ENCODE measurements at places on chromosomes 4 and X. TPM values are rescaled to one million over a fixed set of nuclear protein-coding genes. Genes with fewer than 3 reads are reported as not detected.
A peak's percentile ranks its signal among the peaks of the same experiment; 100 is the strongest.

DNA sequence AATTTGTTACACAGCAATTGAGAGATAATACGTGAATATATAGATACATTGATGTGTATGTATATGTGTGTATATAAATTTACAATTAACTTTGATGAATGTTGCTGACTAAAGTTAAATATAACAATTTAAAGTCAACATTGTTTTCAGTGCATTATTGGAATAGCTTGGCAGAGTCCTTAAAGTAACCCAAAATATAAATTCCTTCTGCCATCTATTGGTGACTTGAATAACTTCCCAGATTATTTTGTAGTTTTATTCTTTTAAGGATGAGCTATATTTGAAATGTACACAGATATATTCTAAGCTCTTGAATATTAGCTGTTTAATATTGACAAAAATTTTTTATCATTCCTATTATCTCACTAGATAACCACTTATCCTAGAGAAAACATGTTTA, 298.2 kb upstream of the FSTL5 start:
- H3K4me1 ChIP-seq: no peaks in the 10 kb centered on the region
- no peak for DNase-seq
- H3K27me3 ChIP-seq: no peaks in the 10 kb centered on the region
- no peak overlapping the region for H3K27ac ChIP-seq

Gene MYOZ2
- not detected for total RNA-seq

GRCh38 chr4:139528377-139529005, 27.5 kb downstream of the SETD7 start:
- peaks cover 9% of the 10 kb centered on the region for H3K4me1 ChIP-seq
- no peaks in the 10 kb centered on the region for H3K27me3 ChIP-seq
- H3K4me3 ChIP-seq: no peak overlapping the region
- H3K36me3 ChIP-seq: peaks cover 32% of the 10 kb centered on the region
- no peak overlapping the region for H3K27ac ChIP-seq

DNA sequence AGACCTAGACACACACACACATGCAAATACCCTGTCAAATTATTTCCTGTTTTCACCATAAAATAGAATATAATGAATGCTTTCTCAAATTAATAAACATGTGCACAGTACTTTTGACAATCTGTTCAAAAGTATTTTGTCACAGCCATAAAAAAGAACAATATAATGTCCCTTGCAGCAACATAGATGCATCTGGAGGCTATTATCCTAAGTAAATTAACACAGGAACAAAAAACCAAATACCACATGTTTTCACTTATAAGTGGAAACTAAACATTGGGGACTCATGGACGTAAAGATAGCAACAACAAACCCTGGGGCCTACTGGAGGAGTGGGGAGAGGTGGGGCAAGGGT, 15.5 kb downstream of the RAB40A start:
- DNase-seq: no peak
- peaks cover 5% of the 10 kb centered on the region for H3K4me1 ChIP-seq
- H3K4me3 ChIP-seq: no peak overlapping the region

DNA sequence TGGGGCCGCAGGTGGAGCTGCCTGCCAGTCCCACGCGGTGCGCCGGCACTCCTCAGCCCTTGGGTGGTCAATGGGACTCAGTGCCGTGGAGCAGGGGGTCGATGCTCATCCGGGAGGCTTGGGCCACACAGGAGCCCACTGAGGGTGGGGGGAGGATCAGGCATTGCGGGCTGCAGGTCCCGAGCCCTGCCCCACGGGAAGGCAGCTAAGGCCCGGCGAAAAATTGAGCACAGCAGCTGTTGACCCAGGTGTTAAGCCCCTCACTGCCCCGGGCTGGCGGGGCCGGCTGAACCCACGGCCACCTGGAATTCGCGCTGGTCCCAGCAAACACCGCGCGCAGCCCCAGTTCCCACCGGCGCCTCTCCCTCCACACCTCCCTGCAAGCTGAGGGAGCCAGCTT, 26.1 kb downstream of the VCX2 start:
- H3K4me3 ChIP-seq: no peak overlapping the region
- H3K27ac ChIP-seq: no peak overlapping the region

Gene GPR50
- total RNA-seq: not detected

DNA sequence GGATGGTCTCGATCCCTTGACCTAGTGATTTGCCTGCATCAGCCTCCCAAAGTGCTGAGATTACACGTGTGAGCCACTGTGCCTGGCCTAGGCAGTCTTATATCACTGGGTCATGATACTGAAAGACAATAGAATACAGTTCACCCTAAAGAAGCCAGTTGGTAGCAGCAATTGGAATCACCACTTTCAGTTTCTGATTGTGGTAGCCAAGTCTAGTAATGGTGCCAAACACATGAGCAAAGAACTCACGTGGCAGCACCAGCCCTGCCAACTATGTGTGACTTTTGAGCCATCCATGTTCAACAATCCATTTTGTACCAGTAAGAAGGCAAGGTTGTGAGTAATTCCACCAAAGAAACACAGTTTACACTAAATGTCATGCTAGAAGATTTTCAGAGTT, 548.4 kb downstream of the KLHL13 start:
- no peak overlapping the region for H3K27ac ChIP-seq
- no peak for DNase-seq
- no peak overlapping the region for H3K4me3 ChIP-seq

DNA sequence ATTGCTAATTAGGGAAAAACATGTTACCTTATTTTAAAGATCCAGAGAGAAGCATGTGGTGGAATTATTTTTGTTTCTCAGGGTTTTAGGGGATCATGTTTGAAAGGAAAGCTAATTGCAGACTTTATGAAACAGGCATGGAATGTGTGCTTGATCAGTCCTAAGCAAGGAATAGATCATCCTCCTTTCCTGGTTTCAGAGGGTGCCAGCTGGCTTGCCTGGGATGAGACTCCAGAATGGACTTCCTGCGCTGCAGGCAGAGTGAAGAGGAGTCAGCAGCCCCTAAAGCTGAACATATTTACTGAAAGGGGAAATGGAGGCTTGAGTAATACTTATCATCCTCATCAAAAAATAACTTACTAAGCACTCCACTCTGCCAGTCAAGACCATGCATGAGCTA, 13.3 kb downstream of the FGF5 start:
- H3K36me3 ChIP-seq: no peaks in the 10 kb centered on the region
- no peaks in the 10 kb centered on the region for H3K27me3 ChIP-seq
- no peak overlapping the region for H3K4me3 ChIP-seq
- H3K4me1 ChIP-seq: no peaks in the 10 kb centered on the region

GRCh38 chr4:110622841-110623717, at the start of gene PITX2:
PITX2 (minus strand) TSS chr4:110623077; CDS start chr4:110622460, 617 bp downstream.
- peak; percentile 95 for DNase-seq
- peaks cover 98% of the 10 kb centered on the region for H3K27me3 ChIP-seq
- no peak within 1 kb of the TSS for H3K27ac ChIP-seq
- no peaks in the 10 kb centered on the region for H3K36me3 ChIP-seq

Gene NHSL2
- total RNA-seq: 4.7 TPM

GRCh38 chr4:75698963-75699228, 25.5 kb upstream of the USO1 start:
- peaks cover 2% of the 10 kb centered on the region for H3K4me1 ChIP-seq
- DNase-seq: no peak
- H3K4me3 ChIP-seq: no peak overlapping the region
- no peaks in the 10 kb centered on the region for H3K27me3 ChIP-seq

DNA sequence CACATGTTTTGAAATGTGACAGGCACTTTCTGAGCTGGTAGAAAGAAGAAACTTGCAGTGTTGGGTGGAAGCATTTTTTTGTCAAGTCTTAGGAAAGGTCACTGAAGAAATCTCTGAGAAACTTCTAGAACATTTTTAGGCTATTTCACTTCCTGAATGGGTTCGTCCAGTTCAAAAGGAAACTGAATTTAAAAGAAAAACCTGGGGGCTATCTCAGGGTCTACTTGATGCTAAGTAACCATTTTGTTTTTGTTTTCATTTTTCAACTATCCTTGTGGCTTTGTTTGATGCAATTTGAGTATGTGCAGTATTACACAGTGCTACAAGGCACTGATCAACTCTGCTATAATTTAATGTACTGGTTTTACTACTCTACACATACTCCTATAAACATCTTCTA, 34.0 kb upstream of the AMOT start:
- no peak overlapping the region for H3K27ac ChIP-seq
- H3K36me3 ChIP-seq: no peaks in the 10 kb centered on the region
- H3K4me3 ChIP-seq: no peak overlapping the region
- no peaks in the 10 kb centered on the region for H3K27me3 ChIP-seq
- no peak for DNase-seq

DNA sequence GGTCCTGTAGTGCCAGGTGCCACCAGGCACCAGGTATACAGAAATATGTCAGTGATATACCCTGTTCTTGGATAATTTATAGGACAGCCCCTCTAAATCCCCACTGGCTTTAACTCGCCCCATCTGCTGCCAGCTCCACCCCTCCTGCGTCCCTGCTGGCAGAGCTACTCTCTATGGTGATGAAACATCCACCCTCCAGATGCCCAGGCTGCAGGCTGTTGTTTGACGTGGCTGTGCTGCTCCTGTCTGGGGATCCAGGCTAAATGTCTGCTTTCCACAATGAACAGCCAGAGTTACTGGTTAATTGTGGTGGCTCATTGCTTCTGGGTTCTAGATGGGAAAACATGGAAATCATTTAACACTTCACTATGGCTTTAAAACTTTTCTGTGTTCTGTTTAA, 12.9 kb downstream of the NHSL2 start:
- H3K27ac ChIP-seq: no peak overlapping the region
- no peak overlapping the region for H3K4me3 ChIP-seq
- DNase-seq: no peak
- H3K27me3 ChIP-seq: no peaks in the 10 kb centered on the region
- no peaks in the 10 kb centered on the region for H3K4me1 ChIP-seq

DNA sequence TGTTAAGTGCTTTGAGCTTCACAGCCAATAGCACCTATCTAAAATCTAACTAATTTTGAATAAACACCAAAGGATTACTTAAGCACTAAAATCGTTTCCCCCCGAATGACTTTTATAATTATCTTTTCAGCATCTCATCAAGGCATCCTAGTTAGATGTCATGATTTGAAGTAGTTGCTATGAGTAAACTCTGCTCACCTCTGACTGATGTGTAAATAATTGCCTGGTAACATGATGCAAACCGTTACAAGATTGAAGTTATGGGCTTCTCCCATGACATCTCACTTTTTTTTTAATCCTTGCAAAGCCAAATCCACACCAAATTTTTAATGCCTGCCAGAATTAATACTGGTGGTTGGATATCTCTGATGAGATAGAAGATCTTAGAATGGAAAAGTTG, 377.1 kb downstream of the PRDM5 start:
- H3K27me3 ChIP-seq: no peaks in the 10 kb centered on the region
- no peaks in the 10 kb centered on the region for H3K4me1 ChIP-seq
- H3K27ac ChIP-seq: no peak overlapping the region
- no peaks in the 10 kb centered on the region for H3K36me3 ChIP-seq

Gene ARMCX4
- total RNA-seq: 11.5 TPM

Gene SLC9B2
- total RNA-seq: 4.2 TPM

- no peak overlapping the region for H3K4me3 ChIP-seq
- H3K27ac ChIP-seq: no peak overlapping the region
- no peaks in the 10 kb centered on the region for H3K4me1 ChIP-seq
- no peaks in the 10 kb centered on the region for H3K27me3 ChIP-seq
Observed at GRCh38 chr4:90733211-90733610, 606.0 kb downstream of the CCSER1 start.

Gene CCDC158
- not detected for total RNA-seq

DNA sequence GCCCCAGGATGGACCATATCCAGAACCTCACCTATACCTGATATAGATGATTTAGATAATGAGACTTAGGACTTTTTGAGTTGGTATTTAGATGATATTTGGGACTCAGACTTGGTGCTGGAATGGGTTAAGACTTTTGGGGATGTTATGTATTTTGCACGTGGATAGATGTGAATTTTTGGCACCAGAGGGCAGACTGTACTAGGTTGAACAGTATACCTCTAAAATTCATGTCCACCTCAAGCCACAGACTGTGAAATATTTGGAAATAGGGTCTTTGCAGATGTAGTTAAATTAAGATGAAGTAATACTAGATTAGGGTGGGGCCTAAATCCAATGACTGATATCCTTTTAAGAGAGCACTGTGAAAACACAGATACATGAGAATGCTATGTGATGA, 15.6 kb downstream of the RBM41 start:
- no peak overlapping the region for H3K4me3 ChIP-seq
- no peaks in the 10 kb centered on the region for H3K4me1 ChIP-seq
- DNase-seq: no peak
- no peaks in the 10 kb centered on the region for H3K27me3 ChIP-seq

DNA sequence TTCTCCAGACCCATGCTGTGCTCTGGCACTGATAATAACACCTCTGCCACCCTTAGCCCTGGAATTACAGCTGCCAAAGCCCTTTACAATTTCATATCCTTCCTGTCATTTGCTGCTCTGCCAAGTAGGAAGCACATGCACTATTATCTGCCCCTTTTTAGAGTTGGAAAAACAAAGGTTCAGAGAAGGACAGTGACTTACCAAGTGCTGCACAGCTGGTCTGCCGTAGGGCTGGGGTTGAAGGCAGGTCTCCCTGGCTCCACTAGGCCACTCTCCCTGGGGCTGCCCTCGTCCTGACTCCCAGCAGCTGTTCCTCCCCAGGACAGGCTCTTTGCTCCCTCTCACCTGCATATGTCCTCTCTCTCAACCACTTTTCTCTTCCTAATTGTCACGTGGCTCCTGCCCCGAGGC, 73.4 kb downstream of the ANAPC4 start:
- no peaks in the 10 kb centered on the region for H3K36me3 ChIP-seq
- peaks cover 5% of the 10 kb centered on the region for H3K4me1 ChIP-seq
- H3K27me3 ChIP-seq: no peaks in the 10 kb centered on the region
- no peak overlapping the region for H3K4me3 ChIP-seq
- no peak overlapping the region for H3K27ac ChIP-seq
- DNase-seq: no peak

Gene FGD1
- total RNA-seq: 8.7 TPM

Gene ITIH6
- total RNA-seq: not detected

GRCh38 chr4:10947898-10948297, 263.3 kb upstream of the CLNK start:
- no peak for DNase-seq
- no peak overlapping the region for H3K4me3 ChIP-seq
- H3K27me3 ChIP-seq: no peaks in the 10 kb centered on the region
- H3K4me1 ChIP-seq: no peaks in the 10 kb centered on the region
- no peak overlapping the region for H3K27ac ChIP-seq

DNA sequence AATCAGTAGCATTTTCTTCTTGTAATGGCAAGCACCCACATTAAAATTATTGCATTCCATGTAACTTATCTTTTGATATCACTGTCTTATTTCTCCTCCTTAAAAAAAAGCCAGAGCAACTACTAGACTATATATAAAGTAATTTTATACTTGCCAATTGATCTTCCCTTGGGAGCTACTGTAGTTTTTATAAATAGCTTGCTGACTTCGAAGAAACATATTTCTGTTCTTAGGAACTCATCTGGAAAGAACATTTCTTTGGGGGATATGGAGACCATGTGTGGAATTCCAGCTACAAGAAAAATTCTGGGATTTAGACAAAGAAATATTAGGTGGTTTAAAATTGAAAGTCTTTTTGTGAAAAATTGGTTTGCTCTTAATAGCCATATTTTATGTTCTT, 94.9 kb downstream of the BMPR1B start:
- no peaks in the 10 kb centered on the region for H3K27me3 ChIP-seq
- DNase-seq: no peak
- H3K4me1 ChIP-seq: no peaks in the 10 kb centered on the region
- H3K4me3 ChIP-seq: no peak overlapping the region
- H3K36me3 ChIP-seq: no peaks in the 10 kb centered on the region

Gene SFRP2
- total RNA-seq: 7.5 TPM
